ENCODE measurements at places on chromosomes 3 and 15.

DNA sequence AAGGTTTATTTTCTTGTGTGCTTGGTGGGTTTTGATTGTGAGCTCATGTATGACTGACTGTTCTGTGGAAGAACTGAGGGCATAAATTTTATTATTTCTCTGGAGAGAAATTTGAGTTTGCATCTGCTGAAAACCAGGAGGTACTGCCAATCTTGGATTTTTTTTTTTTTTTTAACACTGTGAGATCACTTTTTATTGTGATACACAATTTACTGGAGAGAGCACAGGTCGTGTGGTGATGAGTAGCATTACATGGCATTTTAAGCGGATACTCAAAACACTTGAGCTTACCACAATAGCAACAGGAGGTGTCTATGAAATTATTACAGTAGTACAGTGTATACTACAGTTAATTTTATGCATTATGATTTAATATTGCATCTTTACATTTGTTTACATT, 237.4 kb downstream of the MFSD1 start:
- DNase-seq = no peak

- no peak for DNase-seq
These were observed 113.6 kb downstream of the TMCO5A start for GRCh38 chr15:38048001-38048455.

- no peak for DNase-seq
These were observed 93.7 kb downstream of the FBLN2 start for GRCh38 chr3:13642597-13642996.

DNA sequence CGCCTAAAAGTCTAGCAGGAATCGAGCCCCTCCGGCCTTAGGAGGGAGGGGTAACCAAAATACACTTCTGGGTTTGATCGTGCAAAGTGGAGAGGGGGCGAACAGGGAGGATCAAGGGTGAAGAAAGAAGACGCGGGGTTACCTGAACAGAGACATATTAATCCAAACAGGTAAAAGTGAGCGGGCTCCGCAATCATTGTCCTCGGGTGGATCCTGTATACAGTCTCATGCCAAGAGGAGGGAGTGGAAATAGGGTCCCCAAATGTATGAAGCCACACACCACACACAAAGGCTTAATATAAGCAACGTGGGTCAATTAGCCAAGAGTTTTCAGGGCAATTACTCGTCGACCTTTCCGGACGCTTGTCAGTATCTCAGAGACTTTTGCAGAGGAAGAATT, 749.5 kb downstream of the ROBO1 start:
- no peak for DNase-seq

DNA sequence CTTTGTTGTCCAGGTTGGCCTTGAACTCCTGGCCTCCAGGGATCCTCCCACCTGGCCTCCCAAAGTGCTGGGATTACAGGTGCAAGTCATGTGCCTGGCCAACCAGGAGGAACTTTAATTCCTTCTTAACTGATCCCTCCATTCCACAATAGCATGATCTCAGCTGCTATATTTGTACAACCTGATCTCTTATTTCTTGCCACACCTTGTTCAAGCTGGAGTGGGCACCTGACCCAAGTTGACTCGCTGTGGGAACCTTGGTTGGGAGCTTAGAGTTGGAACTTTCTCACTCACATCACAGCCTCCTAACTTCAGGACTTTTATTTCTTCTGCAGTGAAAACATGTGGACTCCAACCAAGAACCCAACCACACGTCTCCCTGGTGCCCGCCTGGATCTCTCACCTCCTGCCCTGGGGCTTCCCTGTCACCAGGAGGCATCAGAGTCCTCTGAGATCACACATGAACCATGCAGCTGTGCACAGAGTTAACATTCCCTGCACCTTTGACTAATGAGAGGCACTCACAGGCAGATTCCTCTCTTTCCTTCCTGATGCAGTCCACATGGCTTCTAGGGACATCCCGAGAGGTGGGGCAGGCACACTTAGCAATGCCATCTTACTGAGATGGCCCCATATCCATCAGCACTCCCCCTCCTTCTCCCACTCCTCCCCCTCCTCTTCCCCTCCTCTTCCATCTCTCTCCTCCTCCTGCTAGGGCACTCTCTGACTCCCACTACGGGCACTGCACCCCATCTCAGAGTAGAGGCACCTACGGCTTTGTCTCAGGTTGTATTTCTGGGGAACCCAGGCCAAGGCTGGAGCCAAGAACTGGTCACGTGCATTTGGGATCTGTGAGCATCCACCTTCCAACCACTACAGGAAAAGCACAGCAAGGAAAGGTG, 9.7 kb upstream of the CYFIP1 start:
- peak; percentile 67 for DNase-seq

DNA sequence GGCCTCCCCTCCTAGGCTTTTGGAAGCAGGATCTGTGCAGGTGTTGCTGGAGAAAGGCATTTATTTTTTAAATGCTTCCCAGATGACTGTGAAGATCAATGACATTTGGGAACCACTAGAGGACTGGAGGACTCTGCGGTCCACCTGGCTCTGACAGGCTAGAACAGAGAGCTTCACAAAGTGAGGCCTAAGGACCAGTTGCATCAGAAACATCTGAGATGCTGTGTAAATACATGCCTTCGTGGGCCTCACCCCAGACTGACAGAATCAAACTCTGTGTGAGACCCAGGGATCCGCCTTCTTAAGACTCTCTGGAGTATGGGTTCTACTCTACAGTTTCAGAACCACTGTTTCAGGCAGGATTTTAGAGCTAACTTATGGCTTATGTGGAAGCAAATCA, 105.0 kb upstream of the ICE2 start:
- DNase-seq = no peak

All from stomach (tissue), 19 donors.